ENCODE measurements at places on chromosomes 6 and 20.

DNA sequence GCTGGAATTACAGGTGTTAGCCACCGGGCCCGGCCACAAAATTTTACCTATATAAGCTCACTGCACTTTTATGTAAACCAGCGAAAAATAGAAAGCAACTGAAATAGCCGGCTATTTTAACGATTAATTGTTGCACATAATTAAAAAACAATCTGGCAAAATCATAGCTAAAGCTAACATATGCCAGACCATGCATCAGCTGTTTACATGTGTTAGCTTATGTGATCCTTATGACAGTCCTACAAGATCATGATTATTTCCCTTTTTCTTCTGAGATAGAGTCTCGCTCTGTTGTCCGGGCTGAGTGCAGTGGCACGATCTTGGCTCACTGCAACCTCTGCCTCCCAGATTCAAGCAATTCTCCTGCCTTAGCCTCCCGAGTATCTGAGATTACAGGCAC, 157.0 kb downstream of the ZFP64 start:
- DNase-seq: no peak

DNA sequence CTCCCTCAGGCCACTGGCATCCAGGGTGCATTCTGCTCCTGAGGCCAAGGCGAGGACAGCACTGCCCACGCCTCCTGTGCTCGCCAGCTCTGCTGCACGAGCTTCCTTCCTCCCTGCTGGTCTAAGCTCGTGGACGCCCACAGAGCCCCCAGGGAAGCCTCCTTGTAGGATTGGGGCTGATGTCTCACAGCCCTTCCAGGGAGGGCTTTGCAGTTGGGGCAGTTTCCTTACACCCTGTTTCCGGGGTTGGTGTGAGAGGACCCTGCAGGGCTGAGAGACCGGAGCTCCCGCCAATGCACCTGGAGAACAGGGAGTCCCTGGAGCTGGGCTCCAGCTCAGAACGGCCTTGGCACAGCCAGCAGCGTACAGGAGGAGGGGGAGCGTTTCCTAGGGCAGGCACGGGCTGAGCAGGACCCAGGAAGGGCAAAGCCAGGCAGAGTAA, 172.4 kb upstream of the PDE10A start:
- DNase-seq: no peak

DNA sequence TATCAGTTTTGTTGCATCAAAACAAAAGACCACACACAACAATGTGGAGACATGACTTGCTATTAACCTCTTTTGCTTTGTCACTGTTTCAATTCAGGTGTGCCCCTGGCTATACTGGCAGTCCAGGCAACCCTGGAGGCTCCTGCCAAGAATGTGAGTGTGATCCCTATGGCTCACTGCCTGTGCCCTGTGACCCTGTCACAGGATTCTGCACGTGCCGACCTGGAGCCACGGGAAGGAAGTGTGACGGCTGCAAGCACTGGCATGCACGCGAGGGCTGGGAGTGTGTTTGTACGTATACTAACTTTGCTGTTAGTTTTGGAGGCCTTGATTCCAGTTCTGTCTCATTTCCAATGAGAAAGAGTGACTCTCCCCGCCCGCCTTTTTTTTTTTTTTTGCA, 356.9 kb downstream of the ARHGAP18 start:
- DNase-seq: no peak

DNA sequence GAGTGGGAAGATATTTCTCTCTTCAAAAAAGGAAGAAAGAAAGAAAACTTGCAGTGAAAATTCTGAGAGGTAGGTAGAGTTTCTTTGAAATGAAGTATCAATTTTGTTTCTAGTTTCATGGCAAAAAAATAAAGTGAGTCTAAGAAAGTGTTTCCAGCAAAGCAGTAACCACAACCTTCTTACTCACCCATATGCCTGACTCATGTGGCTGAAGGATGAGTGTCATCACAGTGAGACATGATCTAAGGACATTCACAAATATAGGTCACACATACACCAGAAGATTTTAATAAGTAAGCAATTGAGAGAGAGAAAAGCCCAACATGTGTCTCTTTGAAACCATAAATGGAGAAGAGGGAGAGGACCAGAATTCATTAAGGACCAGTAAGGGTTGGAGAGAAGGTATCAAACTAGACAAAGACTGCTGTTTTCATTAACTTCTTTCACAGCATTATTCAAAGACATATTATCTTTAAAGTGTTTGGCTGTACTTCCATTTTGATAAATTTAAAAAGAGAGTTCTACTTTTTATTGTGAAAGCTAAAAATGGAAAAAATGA, 169.5 kb downstream of the FRK start:
- peak; percentile 59 for DNase-seq

DNA sequence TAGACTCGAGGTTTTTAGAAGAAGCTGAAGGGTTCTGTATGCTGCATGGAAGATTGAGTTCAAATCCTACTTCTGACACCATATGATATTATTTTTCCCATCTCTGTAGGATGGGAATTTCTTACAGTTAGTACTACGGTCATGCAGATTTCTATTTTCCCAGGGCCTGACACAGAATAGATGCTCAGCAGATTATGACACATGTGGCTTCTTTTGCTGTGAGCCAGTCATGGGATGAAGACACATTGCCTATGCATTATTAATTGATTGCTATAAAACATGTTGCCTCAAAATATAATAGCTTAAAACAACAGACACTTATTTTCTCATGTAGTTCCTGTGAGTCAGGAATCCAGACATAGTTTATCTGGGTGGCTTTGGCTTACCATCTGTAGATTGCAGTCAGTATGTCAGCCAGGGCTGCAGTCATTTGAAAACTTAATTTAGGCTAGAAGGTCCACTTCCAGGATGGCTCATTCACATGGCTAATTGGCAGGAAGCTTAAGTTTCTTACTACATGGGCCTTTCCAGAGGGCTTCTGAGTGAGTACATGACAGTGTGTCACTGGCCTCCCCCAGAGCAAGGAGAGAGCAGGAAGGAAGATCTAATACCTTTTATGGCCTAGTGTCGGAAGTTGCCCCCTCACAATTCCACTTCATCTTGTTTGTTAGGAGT, 29.5 kb downstream of the TOP1 start:
- DNase-seq: no peak

DNA sequence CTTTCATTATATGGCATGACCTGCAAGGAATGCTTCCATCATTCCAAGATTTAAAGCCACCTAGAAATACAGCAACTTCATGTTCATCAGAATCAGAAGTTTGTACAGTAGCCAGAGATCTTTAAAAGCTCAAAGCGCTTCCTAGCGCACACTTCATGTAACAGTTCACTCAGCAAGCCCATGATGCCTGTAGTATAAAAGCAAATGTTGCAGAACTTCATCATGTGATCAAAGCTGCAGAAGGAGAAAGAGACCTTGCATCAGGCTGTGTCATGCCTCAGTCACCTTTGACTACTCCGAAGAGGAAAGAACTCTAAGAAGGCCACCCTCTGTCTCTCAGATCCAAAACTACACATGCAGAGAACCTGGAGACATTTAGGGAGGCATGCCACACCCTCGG, 78.5 kb downstream of the AGPAT4 start:
- peak; percentile 6 for DNase-seq

GRCh38 chr6:169240125-169240524, 13.5 kb downstream of the THBS2 start:
- DNase-seq: no peak

GRCh38 chr6:158703837-158704822, 54.3 kb downstream of the SYTL3 start:
- DNase-seq: peak; percentile 63

- DNase-seq: no peak
Measured at GRCh38 chr20:20019123-20019522, 2.0 kb downstream of the NAA20 start.

GRCh38 chr6:22940581-22941290, 371.4 kb downstream of the HDGFL1 start:
- no peak for DNase-seq

- peak; percentile 41 for DNase-seq
Measured at GRCh38 chr20:539191-539590, 4.4 kb downstream of the CSNK2A1 start.

GRCh38 chr6:144284783-144285547, at the start of gene UTRN:
UTRN (plus strand) TSS chr6:144285335; CDS start chr6:144291829, 6,494 bp downstream.
- DNase-seq: peak; percentile 82

- no peak for DNase-seq
Measured at GRCh38 chr20:61525781-61526431, 273.8 kb downstream of the CDH4 start.

GRCh38 chr6:108501559-108501958, 59.2 kb upstream of the FOXO3 start:
- DNase-seq: no peak

- DNase-seq: no peak
Measured at GRCh38 chr6:50185006-50185405, 135.3 kb upstream of the DEFB112 start.

DNA sequence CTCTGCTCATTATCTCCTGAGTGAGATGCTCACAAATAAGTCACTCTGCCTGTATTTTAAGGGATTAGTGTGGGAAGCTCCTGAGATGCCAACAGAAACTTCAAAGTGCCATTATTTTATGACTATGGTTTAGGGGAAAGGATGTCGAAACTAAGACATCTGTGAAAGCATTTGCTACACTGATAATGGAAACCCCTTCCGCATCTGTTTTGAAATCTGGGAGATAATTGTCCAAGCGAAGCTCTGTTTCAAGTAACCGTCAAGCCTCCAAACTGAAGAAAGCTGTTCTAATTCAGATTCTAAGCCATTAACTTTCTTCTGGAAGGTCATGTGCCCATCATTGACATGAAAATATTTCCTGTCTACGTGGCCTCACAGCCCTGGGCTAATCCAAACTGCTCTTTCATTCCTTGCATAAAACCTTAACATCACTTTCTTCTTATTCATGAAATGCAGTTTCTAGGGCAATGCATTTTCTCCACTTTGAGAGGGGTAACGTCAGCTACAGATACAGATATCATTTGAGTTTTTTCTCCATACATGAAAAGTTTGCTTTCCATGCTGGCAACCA, 932.0 kb downstream of the C6orf118 start:
- no peak for DNase-seq

DNA sequence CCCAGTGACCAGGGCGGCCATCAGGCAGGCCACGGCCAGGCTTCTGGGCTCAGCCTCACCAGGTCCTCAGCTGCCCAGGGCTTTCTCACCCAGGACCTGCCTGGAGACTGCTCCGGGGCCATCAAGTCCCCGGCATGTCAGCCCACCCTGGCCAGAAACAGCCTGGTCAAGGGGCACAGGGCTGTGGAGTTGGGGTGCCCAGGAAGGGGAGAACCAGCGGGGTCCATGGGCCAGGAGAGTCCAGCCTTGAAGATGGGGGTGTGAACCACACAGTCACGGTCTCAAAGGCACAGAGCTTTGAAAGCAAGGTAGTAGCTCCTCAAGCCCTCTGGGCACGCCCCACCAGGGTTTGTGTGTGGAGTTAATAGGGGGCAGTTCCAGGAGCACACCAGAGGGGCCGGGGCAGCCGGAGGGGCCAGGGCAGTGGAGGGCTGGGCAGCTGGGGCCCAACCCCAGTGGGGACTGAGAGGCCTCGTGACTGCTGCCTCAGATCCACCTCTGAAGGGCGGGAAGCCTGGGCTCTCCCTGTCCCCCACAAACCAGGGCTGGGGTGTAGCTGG, 48.0 kb upstream of the BHLHE23 start:
- DNase-seq: no peak

Measured in MV-4-11 (cell line).